Panc1 (cell line): ENCODE measurements at places on chromosomes 2 and 18.

- H3K27me3 ChIP-seq, result no peaks in the 10 kb centered on the region
- DNase-seq, result no peak
- no peak overlapping the region for H3K4me3 ChIP-seq
- H3K4me1 ChIP-seq, result no peaks in the 10 kb centered on the region
Observed at GRCh38 chr18:22641958-22642357, 224.2 kb upstream of the CTAGE1 start.

GRCh38 chr18:48896875-48897511, 53.8 kb downstream of the SMAD7 start:
- H3K27ac ChIP-seq, result no peak overlapping the region; the same call in 1 of the 2 replicates
- no peak for DNase-seq
- no peaks in the 10 kb centered on the region for H3K27me3 ChIP-seq
- no peaks in the 10 kb centered on the region for H3K36me3 ChIP-seq
- peaks cover 3% of the 10 kb centered on the region; the same call in 1 of the 2 replicates for H3K4me1 ChIP-seq

GRCh38 chr2:178327516-178327915, 123.5 kb downstream of the PRKRA start:
- no peak for DNase-seq
- 0 out of 2 replicates have a peak, but pooled peaks cover 2% of the 10 kb centered on the region for H3K27me3 ChIP-seq
- no peak overlapping the region for H3K4me3 ChIP-seq
- H3K4me1 ChIP-seq, result no peaks in the 10 kb centered on the region

- no peaks in the 10 kb centered on the region for H3K36me3 ChIP-seq
- no peaks in the 10 kb centered on the region for H3K4me1 ChIP-seq
- no peaks in the 10 kb centered on the region for H3K27me3 ChIP-seq
- no peak overlapping the region for H3K27ac ChIP-seq
- no peak overlapping the region for H3K4me3 ChIP-seq
- no peak for DNase-seq
Observed at GRCh38 chr2:57549642-57550102, 496.9 kb upstream of the VRK2 start.

GRCh38 chr2:60071490-60071831, 482.0 kb downstream of the BCL11A start:
- no peaks in the 10 kb centered on the region for H3K4me1 ChIP-seq
- no peak overlapping the region for H3K4me3 ChIP-seq
- no peak overlapping the region for H3K27ac ChIP-seq
- no peaks in the 10 kb centered on the region for H3K36me3 ChIP-seq
- H3K27me3 ChIP-seq, result peaks cover 3% of the 10 kb centered on the region; the same call in 1 of the 2 replicates
- DNase-seq, result no peak

DNA sequence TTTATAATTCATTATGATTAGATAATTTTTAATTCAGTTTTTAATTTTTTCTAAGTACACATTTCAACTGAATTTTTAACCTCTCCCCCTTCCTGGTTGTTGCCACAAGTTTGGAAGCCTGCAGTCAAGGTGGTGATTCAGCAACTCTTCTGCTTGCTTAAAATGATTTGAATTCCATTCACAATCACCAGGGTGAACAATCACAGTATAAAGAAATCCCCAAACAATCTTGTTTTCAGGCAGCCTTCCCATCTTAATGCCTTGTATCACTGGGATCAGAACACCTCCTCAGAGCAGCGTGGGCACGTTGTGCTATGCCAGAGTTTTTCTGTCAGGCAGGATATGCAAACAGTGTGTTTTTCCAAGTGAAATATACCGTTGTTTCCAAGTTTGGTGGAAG, 46.7 kb upstream of the BARD1 start:
- no peaks in the 10 kb centered on the region for H3K36me3 ChIP-seq
- DNase-seq, result no peak
- H3K4me3 ChIP-seq, result no peak overlapping the region
- no peaks in the 10 kb centered on the region for H3K4me1 ChIP-seq
- H3K27me3 ChIP-seq, result no peaks in the 10 kb centered on the region
- no peak overlapping the region for H3K27ac ChIP-seq

- H3K36me3 ChIP-seq, result no peaks in the 10 kb centered on the region
- H3K27ac ChIP-seq, result no peak overlapping the region
- no peak overlapping the region for H3K4me3 ChIP-seq
- no peaks in the 10 kb centered on the region for H3K4me1 ChIP-seq
Observed at GRCh38 chr18:14781671-14782070, 33.7 kb downstream of the ANKRD30B start.

- no peak overlapping the region for H3K27ac ChIP-seq
- no peaks in the 10 kb centered on the region for H3K27me3 ChIP-seq
- no peaks in the 10 kb centered on the region for H3K4me1 ChIP-seq
- DNase-seq, result no peak
Observed at GRCh38 chr18:45236676-45237075, 378.6 kb upstream of the SLC14A2 start.

DNA sequence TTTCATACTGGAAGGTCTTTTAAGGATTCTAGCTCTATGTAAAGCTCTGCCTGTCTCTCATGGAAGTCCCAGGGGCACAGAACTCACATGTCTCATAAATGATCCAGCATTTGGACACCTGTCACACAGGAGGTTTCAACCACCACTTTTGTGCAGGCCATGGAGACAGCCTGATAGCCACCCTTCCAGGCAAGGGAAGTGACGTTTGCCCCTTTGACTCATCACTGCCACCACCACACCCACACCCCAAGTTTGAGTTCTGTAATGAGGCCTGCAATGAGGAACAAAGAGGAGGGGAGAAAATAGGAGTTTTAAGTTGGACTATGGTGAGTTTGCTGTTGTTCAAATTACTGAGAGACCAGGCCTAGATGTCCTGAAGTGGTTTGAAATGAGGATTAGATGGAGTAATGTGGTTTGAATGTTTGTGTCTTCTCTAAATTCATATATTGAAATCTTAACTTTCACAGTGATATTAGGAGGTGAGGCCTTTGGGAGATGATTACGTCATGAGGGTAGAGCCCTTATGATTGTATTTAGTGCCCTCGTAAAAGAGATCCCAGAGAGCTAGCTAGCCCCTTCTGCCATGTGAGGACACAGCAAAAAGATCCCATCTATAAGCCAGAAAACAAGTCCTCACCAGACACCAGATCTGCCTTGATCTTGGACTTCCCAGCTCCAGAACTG, 175.3 kb upstream of the EPHA4 start:
- no peaks in the 10 kb centered on the region for H3K4me1 ChIP-seq
- no peaks in the 10 kb centered on the region for H3K27me3 ChIP-seq
- H3K27ac ChIP-seq, result no peak overlapping the region
- no peaks in the 10 kb centered on the region for H3K36me3 ChIP-seq
- H3K4me3 ChIP-seq, result no peak overlapping the region

GRCh38 chr2:117967977-117968718, 45.7 kb downstream of the CCDC93 start:
- H3K36me3 ChIP-seq, result peaks cover 5% of the 10 kb centered on the region; the same call in 1 of the 2 replicates
- DNase-seq, result no peak
- H3K4me3 ChIP-seq, result no peak overlapping the region
- H3K27ac ChIP-seq, result no peak overlapping the region
- H3K4me1 ChIP-seq, result no peaks in the 10 kb centered on the region

DNA sequence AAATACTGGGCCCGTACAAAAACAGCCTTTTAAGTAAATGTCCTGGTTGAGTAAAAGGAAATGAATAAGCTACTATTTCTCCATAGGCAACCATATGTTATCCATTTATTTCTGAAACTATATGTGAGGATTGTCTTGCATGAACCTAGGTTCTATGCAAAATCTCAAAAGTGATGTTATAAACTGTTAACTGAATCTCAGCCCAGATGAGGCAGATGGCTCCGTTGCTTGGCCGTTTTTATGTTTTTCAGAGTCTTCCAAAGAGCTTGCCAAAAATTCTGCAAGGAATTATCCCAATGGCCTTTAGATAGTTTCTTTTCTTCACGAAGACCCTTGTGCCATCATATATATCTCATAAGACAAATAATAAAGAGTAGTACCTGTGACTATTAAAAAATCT, 1669.5 kb upstream of the DDX18 start:
- H3K4me1 ChIP-seq, result no peaks in the 10 kb centered on the region
- H3K4me3 ChIP-seq, result no peak overlapping the region
- H3K27ac ChIP-seq, result no peak overlapping the region
- H3K36me3 ChIP-seq, result no peaks in the 10 kb centered on the region

DNA sequence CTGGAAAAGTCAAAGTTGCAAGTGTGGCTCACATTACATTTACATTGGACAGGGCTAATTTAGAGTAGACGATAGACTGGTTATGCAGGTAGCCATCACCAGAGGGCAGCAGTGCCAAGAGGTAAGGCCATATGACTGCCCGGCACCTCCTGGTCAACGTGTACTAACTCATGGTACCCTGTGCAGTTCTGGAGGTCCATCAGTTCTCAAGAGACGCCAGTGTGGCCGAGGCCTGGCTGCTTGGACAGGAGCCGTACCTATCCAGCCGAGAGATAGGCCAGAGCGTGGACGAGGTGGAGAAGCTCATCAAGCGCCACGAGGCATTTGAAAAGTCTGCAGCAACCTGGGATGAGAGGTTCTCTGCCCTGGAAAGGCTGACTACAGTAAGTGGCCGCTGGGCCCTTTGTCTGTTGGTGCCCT, 65.8 kb upstream of the EML6 start:
- no peaks in the 10 kb centered on the region for H3K4me1 ChIP-seq
- H3K27me3 ChIP-seq, result no peaks in the 10 kb centered on the region
- no peak overlapping the region for H3K4me3 ChIP-seq
- peak; percentile 8 for DNase-seq
- H3K27ac ChIP-seq, result no peak overlapping the region

GRCh38 chr2:214740867-214741395, 68.6 kb downstream of the BARD1 start:
- no peak for DNase-seq
- H3K27ac ChIP-seq, result no peak overlapping the region
- H3K36me3 ChIP-seq, result no peaks in the 10 kb centered on the region; the same call in 1 of the 2 replicates
- no peaks in the 10 kb centered on the region for H3K4me1 ChIP-seq
- H3K27me3 ChIP-seq, result no peaks in the 10 kb centered on the region

DNA sequence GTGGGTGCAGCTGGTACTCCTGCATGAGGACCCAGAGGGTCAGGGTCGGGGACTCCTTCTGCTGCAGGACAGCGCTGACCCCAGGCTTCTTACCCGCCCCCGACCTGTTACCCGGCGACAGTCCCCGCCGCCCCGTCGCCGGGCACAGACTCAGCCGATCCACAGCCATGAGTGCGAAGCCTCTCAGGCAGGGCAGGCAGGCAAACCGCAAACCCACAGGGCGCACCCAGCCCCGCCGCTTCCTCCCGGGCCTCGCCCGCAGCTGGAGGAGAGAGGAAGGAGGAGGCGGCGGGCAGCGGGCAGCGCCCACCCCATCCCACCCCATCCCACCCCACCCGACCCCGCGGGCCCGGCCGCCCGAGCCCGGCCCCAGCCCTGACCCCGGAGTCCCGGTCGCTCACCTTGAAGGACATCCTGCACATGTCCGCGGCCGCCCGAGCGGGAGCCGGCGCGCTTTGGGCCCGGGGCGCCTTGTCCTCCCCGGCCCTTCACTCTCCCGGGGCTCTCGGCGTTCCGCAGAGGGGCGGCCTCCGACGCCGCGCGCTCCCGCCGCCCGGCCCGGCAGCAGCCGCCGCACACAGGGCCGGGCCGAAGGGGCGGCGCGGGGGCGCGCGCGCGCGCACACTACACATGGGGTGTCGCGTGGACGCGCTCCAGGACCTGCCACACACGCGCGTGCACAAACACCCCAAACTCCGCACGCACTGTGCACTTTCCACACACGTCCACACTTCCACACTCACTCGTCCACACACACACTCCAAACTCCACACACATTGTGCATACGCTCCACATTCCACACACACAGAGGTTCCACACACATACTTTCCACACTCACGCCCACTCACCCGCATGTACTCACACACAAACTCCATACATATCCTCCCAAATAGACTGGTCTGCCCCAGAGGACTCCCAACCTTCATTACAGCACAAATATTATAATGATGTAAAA, at the start of gene ANKRD29:
Gene ANKRD29 (minus strand): TSS at position 603 of the 955 bp plus-strand sequence. CDS start 181 bp downstream, at position 422.
- no peak within 1 kb of the TSS for H3K27ac ChIP-seq
- H3K27me3 ChIP-seq, result peaks cover 26% of the 10 kb centered on the region
- H3K4me3 ChIP-seq, result peak within 1 kb of the TSS; percentile 79
- H3K36me3 ChIP-seq, result no peaks in the 10 kb centered on the region

DNA sequence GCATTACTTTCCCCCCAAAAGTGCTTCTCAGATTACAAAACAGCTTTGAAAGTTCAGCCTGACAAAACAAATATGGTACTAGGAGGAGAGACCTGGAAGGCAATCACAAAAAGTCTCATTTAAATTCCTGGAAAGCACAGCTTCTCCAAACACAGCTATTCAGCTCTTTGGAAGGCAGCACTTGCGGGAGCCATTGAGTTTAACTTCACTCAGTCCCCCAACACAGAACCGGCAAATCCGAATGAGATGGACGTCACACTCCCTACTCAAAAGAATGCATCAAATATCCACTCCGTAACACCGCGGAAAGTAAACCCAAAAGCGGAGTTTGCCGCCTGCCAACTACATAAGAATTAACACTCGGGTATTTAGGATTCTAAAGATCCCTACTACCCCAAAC, 638 bp downstream of the ST6GAL2 start:
- H3K4me3 ChIP-seq, result no peak overlapping the region
- DNase-seq, result no peak
- no peaks in the 10 kb centered on the region for H3K36me3 ChIP-seq
- no peak overlapping the region for H3K27ac ChIP-seq
- no peaks in the 10 kb centered on the region for H3K4me1 ChIP-seq
